ENCODE measurements at places on chromosomes 6 and 20.
A peak's percentile ranks its signal among the peaks of the same experiment; 100 is the strongest.

DNA sequence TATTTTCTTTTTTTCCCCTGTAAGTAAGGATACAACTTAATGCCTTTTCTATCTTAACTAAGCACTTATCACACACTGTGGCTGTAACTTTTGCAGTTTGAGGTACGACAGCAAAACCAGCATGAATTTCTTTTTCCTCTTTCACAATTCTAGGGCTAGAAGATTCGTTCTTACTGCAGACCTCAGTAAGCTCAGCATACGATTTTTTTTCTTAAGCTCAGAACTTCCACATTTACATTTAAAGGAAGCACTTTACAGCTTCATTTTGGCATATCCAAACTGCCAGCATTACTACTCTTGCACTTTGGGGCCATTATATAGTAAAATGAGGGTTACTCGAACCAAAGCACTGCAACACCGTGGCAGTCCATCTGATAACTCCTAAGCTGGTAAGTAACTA is 889 bp upstream of the CHMP4B start:
- DNase-seq = no peak

DNA sequence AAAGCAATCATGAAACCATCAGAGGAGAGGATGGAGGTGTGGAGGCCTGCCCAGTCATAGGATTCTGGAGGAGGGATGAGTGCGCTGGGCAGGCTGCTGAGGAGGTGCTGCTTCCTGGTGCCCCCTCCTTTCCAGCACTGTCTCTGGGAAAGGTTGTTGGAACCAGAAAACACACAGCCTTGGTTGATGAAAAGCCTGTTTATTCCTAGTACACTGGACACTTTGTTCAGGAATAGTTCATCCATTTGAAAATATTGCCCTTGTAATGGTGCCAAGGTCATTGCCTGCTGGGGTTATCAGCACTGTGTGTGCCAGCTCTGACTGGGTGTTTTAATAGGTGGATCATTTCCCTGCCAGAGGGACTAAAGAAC is 83.7 kb upstream of the ARMC2 start:
- no peak for DNase-seq

DNA sequence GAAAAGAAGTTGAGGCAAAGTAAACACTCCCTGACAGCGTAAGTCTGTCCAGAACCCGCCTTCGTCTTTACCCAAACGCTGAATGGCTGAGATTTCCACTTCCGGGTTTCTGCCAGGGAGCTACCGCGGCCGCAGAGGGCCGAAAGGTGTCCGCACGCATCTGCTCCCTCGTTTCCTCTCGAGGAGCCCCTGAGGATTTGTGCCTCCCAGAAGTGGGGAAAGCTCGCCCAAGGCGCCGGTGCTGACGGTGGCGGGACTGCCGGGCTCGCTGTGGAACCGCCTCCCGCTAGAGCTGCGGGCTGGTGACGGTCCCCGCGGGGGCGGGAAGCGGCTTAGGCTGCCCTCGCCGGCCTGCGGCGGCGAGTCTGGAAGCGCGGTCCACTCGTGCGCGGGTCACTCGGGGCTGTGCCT is 1760.2 kb upstream of the DEFB115 start:
- DNase-seq = no peak

DNA sequence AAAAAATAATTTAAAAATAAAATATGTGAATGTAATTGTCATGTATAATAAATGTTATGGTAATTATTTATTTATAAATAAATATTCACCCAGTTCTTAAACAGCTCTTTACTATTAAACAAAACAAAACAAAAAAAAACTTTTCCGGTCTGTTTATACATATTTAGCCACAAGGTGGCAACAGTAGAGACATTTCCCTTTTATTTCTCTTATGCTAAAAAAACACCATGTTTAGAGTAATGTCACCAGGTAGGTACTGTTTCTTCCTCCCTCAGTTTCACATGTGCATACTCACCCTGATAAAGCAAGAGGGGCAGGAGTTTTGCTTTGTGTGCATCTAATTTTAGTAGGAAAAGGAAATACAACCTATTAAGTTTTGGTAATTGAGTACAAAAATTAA is 610.4 kb upstream of the IMPG1 start:
- peak; percentile 0 for DNase-seq
